ENCODE measurements at places on chromosomes 2 and 18. TPM values are rescaled to one million over a fixed set of nuclear protein-coding genes. Genes with fewer than 3 reads are reported as not detected.
A peak's percentile ranks its signal among the peaks of the same experiment; 100 is the strongest.

GAREM1 gene
- 0.57 TPM for total RNA-seq

RAB6C gene
- 0.05 TPM for total RNA-seq

DNA sequence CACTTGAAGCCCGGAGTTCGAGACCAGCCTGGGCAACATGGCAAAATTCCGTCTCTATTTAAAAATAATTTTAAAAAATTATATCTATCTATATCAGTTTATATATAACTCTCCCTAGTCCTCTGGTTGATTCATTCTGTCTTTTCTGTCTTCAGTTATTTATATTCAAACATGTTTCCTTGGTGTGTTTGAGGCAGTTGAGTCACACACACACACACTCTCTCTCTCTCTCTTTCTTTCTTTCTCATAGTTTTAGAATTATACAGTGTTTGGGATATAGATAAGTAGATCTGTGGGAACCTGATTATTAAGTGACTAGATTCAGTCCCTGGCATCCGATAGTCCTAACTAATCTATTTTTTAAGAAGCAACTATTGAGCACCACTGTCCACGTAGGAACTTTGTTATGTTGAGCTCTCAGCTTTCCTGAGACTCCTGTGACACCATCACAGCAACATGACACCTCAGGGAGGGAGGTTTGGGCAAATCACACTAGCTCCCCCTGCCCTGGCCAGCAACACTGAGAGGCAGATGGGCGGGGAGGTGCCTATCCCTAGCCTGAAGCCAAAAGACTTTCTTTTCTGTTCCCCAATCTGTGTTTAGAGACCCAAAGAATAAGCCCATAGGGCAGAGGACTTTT, 482.7 kb downstream of the DLGAP1 start:
- H3K4me1 ChIP-seq = no peaks in the 10 kb centered on the region
- H3K36me3 ChIP-seq = no peaks in the 10 kb centered on the region

DNA sequence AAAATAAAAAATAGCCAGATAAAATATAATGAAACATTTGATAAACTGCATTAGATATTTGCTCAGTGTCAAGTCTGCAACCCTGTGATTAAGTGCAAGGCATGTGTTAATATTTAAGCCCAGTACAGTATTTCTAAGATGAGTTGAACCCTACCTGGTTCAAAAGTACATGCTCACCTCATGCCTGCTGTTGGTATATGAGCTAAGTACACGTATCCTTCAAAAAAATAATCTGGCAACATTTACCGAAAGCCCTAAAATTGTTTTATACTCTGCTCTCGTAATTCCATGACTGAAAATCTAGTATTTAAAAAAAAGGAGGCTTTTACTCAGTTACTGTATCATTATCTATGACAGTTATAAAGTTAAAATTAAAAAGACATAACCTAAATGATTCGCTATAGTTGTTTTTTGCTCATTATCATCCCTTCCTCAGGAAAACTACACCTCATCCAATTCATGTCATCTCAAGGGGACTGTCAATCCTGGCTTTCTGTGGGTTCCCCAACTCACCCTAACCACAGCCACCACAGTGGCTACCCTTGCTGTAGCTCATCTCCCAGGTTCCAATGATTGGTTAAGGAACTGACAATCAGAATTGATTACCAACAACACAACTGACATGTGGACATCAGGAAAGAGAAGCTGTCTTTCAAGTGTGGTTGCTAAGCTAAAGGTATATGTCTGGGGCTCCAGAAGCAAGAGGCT, 10.6 kb downstream of the TLK1 start:
- no peaks in the 10 kb centered on the region for H3K36me3 ChIP-seq
- H3K27me3 ChIP-seq = no peaks in the 10 kb centered on the region
- H3K4me1 ChIP-seq = peaks cover 7% of the 10 kb centered on the region
- no peak for DNase-seq
- H3K4me3 ChIP-seq = no peak overlapping the region
- H3K27ac ChIP-seq = no peak overlapping the region

GRCh38 chr2:95074663-95075439, 46.8 kb downstream of the MRPS5 start:
- peaks cover 54% of the 10 kb centered on the region for H3K4me1 ChIP-seq
- H3K27ac ChIP-seq = peak overlapping the region; percentile 100
- peak; percentile 88 for DNase-seq
- H3K4me3 ChIP-seq = peak overlapping the region; percentile 70
- H3K36me3 ChIP-seq = no peaks in the 10 kb centered on the region

DNA sequence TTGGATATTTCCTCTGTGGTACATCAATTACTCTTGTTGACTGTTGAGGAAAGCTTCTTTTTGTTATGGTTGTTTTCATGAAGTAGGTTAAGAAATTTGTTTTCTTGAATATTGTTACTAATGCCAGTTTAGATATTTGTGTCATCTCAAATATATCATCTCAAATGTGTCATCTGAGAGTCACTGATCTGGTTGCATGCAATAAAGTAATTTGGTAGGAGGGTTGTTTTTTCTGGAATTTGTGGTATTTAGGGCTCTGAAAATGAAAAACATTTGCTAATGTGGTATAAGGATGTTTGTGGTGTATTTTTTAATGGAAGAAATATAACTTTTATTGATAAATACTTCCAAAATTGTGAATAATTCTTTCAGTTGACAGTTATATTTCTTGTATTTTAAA, 117.7 kb downstream of the GREB1L start:
- H3K4me1 ChIP-seq = no peaks in the 10 kb centered on the region
- H3K36me3 ChIP-seq = no peaks in the 10 kb centered on the region
- H3K27me3 ChIP-seq = no peaks in the 10 kb centered on the region
- H3K27ac ChIP-seq = no peak overlapping the region

GRCh38 chr2:223058952-223059716, 7.1 kb downstream of the KCNE4 start:
- no peak for DNase-seq
- no peak overlapping the region for H3K4me3 ChIP-seq
- no peaks in the 10 kb centered on the region for H3K36me3 ChIP-seq

GRCh38 chr2:39150102-39150562, 29.3 kb upstream of the SOS1 start:
- no peaks in the 10 kb centered on the region for H3K4me1 ChIP-seq
- H3K4me3 ChIP-seq = no peak overlapping the region
- DNase-seq = no peak
- H3K36me3 ChIP-seq = no peaks in the 10 kb centered on the region
- H3K27me3 ChIP-seq = no peaks in the 10 kb centered on the region

GPR39 gene
- 0.09 TPM for total RNA-seq

DNA sequence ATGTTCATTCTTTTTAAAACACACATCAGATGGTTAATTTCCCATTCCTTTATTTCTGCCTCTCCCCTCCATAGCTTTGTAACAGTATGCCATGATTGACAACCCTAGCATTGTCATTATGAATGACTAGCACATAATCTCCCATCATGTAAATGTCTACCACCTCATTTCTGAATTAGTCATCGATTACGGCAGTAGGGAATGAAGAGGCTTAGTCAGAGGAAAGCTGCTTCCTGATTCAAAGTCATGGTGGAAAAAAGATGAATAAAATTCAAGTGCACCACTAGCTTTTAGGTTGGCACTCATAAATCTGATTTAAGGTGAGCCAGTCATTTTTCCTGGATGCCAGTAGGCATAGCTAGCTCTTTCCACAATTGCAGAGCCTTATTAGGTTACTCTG, 19.1 kb upstream of the ACMSD start:
- H3K27me3 ChIP-seq = no peaks in the 10 kb centered on the region
- no peaks in the 10 kb centered on the region for H3K4me1 ChIP-seq
- no peak overlapping the region for H3K4me3 ChIP-seq
- no peaks in the 10 kb centered on the region for H3K36me3 ChIP-seq

CFC1 gene
- total RNA-seq = 11.4 TPM

Data from thymus (tissue), 14 donors.